Right lobe of liver (tissue), 6 donors: ENCODE measurements at places on chromosomes 1 and 21. TPM values are rescaled to one million over a fixed set of nuclear protein-coding genes. Genes with fewer than 3 reads are reported as not detected.

DNA sequence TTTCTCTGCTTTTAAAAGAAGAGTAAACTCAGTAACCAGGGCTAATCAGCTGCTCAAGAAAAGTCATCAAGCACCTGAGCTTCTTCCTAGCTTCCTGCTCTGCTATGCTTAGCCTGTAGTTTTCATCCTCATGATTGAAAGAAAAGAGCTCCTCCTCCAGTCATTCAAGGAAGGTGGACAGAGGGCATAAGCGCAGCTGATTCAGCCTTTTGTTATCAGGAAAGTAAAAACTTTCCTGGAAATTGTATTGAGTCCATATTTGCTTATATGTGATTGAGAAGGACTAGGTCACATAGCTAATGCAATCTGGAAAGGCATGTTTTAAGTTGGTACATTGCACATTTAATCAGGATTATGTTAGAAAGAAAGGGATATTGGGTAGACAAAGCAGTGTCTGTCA lies 8.5 kb upstream of the BACH1 start:
- H3K27ac ChIP-seq: no peak overlapping the region
- no peak for DNase-seq
- H3K4me1 ChIP-seq: peaks cover 25% of the 10 kb centered on the region
- no peaks in the 10 kb centered on the region for H3K27me3 ChIP-seq
- H3K36me3 ChIP-seq: no peaks in the 10 kb centered on the region
- H3K4me3 ChIP-seq: no peak overlapping the region

HSD17B7 gene
- total RNA-seq: 12.7 TPM

DNA sequence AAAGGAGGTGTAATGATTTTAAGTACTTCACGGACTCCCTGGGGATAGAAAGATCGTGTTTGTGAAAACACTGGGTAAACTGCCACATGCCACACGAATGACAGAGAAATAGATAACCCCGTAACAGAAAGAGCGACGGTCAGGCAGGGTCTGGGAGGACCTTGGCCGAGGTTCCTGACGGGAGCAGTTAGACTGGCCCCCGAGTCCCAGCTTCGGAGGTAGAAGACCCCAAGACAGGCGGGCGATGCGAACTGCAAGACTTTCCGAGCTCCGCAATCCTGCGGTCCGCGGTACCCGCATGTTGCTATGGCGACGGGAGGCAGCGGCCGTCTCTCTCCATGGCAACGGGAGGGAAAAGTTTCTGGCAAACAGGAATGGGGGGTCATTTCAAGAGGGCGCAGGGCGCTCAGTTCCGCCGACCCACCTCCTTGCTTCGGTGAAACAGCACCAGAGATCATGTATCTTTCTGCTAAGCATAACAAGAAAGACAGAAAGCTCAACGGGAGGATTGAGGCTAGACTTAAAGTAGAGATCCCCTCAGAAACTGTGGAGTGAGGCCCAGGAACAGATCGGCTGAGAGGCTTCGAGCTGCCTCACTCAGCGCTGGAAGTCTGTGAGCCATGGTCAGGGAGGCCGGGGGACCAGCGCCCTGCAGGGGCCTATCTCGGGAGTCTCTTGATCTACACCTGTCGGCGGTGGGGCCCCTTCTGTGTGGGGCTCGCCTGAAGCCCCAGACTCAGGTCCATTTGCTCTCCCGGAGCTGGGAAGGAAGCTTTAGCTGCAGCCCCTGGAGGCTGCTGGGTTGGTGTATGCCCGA lies 685 bp upstream of the SYT6 start:
- H3K4me3 ChIP-seq: no peak overlapping the region
- H3K27me3 ChIP-seq: peaks cover 7% of the 10 kb centered on the region
- no peak for DNase-seq
- H3K36me3 ChIP-seq: no peaks in the 10 kb centered on the region
- H3K4me1 ChIP-seq: peaks cover 11% of the 10 kb centered on the region

MTFR1L gene
- total RNA-seq: 47.9 TPM

DNA sequence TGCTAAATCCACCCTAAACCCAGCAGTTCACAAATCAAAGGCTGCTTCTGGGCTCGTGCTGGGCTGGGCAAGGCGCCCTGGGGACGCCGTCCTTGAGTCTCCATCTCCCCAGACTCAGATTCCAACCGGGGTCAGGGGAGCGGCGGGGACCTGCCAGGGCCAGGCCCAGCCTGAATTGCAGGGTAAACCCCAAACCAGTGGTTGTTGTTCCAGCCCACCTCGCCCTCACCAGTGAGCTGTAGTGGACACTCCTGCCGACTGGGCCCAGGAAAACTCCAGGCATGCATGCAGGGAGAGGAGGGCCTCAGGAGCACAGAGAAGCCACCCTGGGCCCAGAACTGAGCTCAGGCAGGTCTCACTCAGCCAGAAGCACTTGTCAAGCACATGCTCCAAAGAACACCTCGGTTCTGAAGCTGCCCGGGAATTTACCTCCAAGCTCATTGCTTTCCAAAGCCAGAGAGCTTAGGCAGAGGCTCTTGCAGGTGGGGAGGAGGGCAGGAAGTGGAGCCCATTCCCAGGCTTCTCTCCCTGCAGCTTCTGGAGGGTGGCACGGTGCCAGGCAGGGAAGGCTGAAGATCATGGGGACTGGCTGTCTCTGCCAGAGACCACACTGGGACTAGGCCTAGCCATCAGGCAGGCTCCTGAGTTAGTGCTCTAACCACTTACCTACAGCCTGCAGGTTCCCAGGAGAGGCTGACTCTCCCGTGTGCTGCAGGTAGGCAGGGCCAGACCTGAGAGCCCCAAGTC lies 437.0 kb downstream of the MATN1 start:
- H3K27ac ChIP-seq: no peak overlapping the region
- no peak for DNase-seq
- H3K36me3 ChIP-seq: no peaks in the 10 kb centered on the region
- no peaks in the 10 kb centered on the region for H3K27me3 ChIP-seq
- no peaks in the 10 kb centered on the region for H3K4me1 ChIP-seq

- DNase-seq: no peak
- no peak overlapping the region for H3K27ac ChIP-seq
- no peaks in the 10 kb centered on the region for H3K27me3 ChIP-seq
- H3K4me3 ChIP-seq: no peak overlapping the region
- H3K4me1 ChIP-seq: no peaks in the 10 kb centered on the region
Observed at GRCh38 chr1:121413821-121414220, 229.0 kb downstream of the SRGAP2C start.

TAS1R1 gene
- 0.26 TPM for total RNA-seq

RAD54L gene
- 0.77 TPM for total RNA-seq

GRCh38 chr21:36465478-36465877 lies 14.4 kb downstream of the CLDN14 start:
- H3K4me1 ChIP-seq: no peaks in the 10 kb centered on the region
- H3K27ac ChIP-seq: no peak overlapping the region
- DNase-seq: no peak
- H3K36me3 ChIP-seq: no peaks in the 10 kb centered on the region
- H3K4me3 ChIP-seq: no peak overlapping the region

RUNX1 gene
- total RNA-seq: 4.3 TPM
